ENCODE measurements at places on chromosomes 16 and 17.

DNA sequence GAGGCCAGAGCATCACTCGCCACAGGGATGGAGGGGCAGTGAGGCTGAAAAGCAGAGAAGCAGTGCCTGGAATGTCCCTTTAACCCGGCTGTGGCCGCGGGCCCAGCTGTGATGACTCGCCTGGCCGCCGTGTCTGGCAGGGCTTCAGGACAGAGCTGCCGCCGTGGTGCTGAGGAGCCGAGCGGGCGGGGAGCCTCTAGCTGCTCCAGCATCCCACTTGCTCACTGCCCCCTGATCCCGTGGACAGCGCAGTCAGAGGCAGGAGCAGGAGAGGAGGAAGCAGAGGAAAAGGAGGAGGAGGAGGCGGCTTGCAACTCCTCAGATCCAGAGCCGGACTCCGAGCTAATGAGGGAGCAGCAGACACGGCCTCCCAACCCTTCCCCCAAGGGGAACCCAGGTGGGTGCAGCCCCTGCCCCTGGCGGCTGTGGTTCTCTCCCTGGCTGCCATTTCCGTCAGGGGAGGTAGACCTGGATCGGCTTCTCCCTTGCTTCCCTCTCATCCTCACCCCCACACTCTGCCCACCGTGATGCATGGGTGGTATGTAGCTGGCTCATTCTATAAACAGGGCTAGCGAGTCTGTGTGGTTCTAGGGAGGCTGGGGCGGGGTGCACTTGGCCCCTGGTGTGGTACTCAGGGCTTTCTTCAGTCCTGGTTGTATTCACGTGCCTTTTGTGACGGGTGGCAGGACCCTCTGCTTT, 165.7 kb downstream of the CMIP start:
- peak overlapping the region; percentile 18 for H3K4me3 ChIP-seq
- peak overlapping the region; percentile 77 for H3K27ac ChIP-seq
- H3K36me3 ChIP-seq = no peaks in the 10 kb centered on the region

GRCh38 chr16:24255456-24256371, at the start of gene CACNG3:
Gene CACNG3, plus strand, starts transcription at chr16:24256335. Its CDS starts 420 bp downstream, at chr16:24256755.
- no peaks in the 10 kb centered on the region for H3K4me1 ChIP-seq
- H3K36me3 ChIP-seq = no peaks in the 10 kb centered on the region
- H3K27me3 ChIP-seq = peaks cover 5% of the 10 kb centered on the region
- no peak within 1 kb of the TSS for H3K4me3 ChIP-seq

GRCh38 chr17:17221329-17221728, 15.2 kb upstream of the PLD6 start:
- H3K27me3 ChIP-seq = no peaks in the 10 kb centered on the region
- H3K27ac ChIP-seq = no peak overlapping the region
- H3K4me3 ChIP-seq = no peak overlapping the region

DNA sequence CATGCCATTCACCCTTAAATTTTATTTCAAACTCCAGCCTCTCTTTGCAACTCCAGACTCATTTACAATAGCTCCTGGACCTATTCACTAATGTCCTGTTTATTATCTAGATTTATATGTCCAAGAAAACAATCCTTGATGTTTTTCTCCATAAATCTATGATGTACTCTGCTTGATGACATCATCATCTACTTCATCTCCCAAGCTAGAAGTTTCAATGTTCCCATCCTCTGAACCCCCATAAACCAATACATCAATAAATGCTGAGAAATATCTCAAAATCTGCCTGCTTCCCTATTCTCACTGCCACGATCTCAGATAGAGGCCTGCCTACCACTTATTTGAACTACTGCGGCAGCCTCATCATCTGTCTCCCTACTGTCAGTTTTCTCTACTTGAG, 4.2 kb downstream of the CEP112 start:
- no peaks in the 10 kb centered on the region for H3K36me3 ChIP-seq
- H3K27ac ChIP-seq = no peak overlapping the region
- peaks cover 26% of the 10 kb centered on the region for H3K4me1 ChIP-seq
- no peak for DNase-seq

DNA sequence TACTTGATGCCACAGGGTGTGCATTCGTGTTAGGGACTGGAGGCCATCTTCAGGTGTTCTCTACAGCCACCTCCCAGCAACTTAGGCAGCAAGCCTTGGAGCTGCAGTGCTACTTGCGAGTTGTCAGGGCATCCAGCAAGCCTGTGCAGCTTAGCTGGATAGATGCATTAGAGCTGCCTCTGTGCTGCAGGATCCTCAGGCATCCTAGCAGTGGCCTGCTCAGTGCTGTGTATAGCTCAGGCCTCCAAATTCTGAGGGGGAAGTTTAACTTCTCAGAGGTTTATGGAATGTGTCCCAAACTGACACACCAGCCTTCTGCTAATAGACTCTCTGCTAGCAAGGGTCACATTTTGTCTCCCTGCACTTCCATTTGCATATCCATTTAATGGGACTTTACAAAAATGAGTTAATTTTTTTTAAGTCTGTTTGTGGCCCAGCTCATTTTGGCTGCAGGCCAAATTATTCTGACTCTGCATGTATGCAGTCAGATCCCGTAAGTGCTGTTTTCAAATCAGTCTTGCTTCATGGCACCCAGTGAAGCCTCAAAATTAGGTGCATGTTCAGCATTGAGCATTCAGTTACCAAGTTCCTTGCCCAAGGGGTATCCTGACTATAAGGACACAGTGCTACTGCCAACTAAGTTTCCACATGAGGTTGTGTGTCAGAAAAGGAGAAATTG, 6.8 kb downstream of the GABARAPL2 start:
- H3K27me3 ChIP-seq = no peaks in the 10 kb centered on the region
- peaks cover 85% of the 10 kb centered on the region for H3K36me3 ChIP-seq
- peaks cover 33% of the 10 kb centered on the region for H3K4me1 ChIP-seq
- DNase-seq = no peak
- no peak overlapping the region for H3K27ac ChIP-seq

DNA sequence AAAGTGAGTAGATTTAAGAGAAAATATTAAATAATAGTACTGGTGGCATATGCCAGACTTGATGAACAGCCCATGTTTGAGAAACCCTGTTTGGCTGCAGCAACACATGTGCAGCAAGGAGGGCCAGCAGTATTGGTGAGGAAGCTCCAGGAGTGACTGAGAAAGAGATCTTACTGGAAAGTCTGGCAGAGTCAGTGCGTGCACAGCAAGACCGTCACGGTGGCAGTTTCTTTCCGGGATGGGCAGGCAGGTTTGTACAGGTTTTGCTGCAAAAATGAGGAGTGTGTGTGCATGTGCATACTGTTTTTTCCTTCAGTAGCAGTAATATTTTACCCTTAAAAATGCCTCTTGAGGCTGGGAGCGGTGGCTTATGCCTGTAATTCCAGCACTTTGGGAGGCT, 41.4 kb downstream of the KSR1 start:
- no peaks in the 10 kb centered on the region for H3K36me3 ChIP-seq
- no peak overlapping the region for H3K4me3 ChIP-seq
- H3K4me1 ChIP-seq = peaks cover 76% of the 10 kb centered on the region
- no peaks in the 10 kb centered on the region for H3K27me3 ChIP-seq
- DNase-seq = no peak

GRCh38 chr17:10640475-10640874, 16.6 kb downstream of the MYH3 start:
- H3K4me3 ChIP-seq = no peak overlapping the region
- no peaks in the 10 kb centered on the region for H3K27me3 ChIP-seq
- no peaks in the 10 kb centered on the region for H3K36me3 ChIP-seq

GRCh38 chr17:9272501-9273200, 251.3 kb downstream of the NTN1 start:
- no peaks in the 10 kb centered on the region for H3K27me3 ChIP-seq
- H3K4me1 ChIP-seq = no peaks in the 10 kb centered on the region
- H3K36me3 ChIP-seq = no peaks in the 10 kb centered on the region

DNA sequence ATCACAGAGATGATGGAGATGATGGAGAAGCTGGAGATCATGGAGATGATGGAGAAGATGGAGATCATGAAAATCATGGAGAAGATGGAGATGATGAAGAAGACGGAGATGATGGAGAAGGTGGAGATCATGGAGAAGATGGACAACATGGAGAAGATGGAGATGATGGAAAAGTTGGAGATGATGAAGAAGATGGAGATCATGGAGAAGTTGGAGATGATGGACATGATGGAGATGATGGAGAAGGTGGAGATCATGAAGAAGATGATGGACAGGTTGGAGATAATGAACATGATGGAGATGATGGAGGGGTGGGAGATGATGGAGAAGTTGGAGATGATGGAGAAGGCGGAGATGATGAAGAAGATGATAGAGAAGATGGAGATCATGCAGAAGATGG, 34.5 kb downstream of the RBFOX3 start:
- no peak overlapping the region for H3K4me3 ChIP-seq
- no peaks in the 10 kb centered on the region for H3K4me1 ChIP-seq
- no peak for DNase-seq
- no peaks in the 10 kb centered on the region for H3K27me3 ChIP-seq
- H3K36me3 ChIP-seq = no peaks in the 10 kb centered on the region

DNA sequence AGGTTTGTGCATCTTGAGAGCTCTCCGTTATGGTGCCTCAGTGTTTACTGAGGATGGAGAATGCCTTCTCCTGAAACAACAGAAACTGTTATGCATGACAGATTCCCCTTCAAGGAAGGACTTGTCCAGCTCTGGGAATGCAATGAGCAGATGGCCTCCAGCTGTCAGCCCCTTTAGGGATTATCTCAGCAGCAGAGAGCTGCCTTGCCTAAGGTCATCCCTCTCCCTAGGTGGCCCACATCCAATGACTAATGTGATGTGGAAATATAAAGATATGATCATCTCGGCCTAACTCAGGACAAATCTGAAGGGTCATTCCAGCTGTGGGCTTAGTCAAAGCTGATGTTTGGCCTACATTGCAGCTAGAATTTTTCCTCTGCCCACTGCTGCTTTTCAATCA, 214.3 kb upstream of the N4BP1 start:
- H3K27ac ChIP-seq = no peak overlapping the region
- no peaks in the 10 kb centered on the region for H3K27me3 ChIP-seq
- no peak for DNase-seq
- H3K4me3 ChIP-seq = no peak overlapping the region

- no peaks in the 10 kb centered on the region for H3K4me1 ChIP-seq
- no peaks in the 10 kb centered on the region for H3K27me3 ChIP-seq
- no peak overlapping the region for H3K4me3 ChIP-seq
- peak overlapping the region; percentile 31 for H3K27ac ChIP-seq
Observed at GRCh38 chr17:40598619-40599467, 33.6 kb upstream of the CCR7 start.

GRCh38 chr17:9220398-9221146, 199.3 kb downstream of the NTN1 start:
- no peaks in the 10 kb centered on the region for H3K27me3 ChIP-seq
- H3K4me1 ChIP-seq = peaks cover 17% of the 10 kb centered on the region
- no peaks in the 10 kb centered on the region for H3K36me3 ChIP-seq
- H3K4me3 ChIP-seq = no peak overlapping the region
- no peak overlapping the region for H3K27ac ChIP-seq
- DNase-seq = no peak

- no peak overlapping the region for H3K27ac ChIP-seq
- no peaks in the 10 kb centered on the region for H3K36me3 ChIP-seq
- no peaks in the 10 kb centered on the region for H3K4me1 ChIP-seq
- no peak overlapping the region for H3K4me3 ChIP-seq
- no peak for DNase-seq
Observed at GRCh38 chr16:56530872-56531271, 11.0 kb upstream of the BBS2 start.

DNA sequence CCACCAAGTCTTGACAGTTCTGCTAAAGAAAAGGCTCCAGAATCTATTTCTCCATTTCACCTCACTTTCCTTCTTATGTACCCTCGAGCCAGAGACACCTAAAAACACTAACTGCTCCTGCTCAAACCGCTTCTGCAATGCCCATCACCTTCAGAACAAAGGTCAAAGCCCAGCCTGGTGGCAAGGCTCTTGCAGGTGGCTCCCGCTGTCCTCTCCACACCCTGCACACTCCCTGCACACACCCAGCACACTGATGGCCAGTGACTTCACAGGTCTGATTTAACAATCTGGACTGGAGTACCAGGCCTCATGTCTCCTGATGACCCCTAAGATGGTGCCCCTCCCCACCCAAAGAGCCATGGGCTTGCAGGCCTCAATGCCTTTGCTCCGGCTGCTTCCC, 9.8 kb upstream of the C17orf113 start:
- H3K4me1 ChIP-seq = no peaks in the 10 kb centered on the region
- no peaks in the 10 kb centered on the region for H3K27me3 ChIP-seq
- no peaks in the 10 kb centered on the region for H3K36me3 ChIP-seq
- H3K4me3 ChIP-seq = no peak overlapping the region
- no peak for DNase-seq

DNA sequence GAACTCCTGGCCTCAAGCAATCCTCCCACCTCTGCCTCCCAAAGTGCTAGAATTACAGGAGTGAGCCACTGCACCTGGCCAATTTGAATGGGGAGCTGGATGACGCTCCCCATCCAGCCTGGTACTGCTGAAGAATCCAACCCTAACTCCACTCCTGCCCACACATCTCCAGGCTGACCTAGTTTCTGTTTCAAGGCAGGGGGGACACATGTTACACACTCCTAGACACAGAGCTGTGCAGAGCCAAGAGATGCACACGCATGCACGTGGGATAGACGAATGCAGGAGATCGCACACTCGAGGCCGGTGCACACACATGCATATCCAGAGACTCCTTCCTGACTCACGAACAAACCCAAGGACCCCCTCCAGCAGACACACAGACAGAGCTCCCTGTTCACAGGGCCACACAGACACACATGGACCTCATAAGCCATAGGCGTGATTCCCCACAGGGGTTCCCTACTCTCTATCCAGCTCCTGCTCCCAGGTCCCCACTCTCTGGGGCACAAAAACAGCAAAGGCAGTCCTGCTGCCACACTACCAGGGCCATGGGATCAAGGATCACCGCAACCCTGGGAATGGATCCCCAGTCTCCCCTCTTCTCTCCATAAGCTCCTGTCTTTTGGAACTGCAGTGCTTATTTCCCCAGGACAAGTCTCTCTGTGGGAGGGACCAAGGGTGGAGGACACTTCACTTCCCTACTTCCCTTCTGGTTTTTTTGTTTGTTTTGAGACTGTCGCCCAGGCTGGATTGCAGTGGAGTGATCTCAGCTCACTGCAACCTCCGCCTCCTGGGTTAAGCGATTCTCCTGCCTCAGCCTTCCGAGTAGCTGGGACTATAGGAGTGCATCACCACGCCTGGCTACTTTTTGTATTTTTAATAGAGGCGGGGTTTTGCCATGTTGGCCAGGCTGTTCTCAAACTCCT, 14.4 kb downstream of the EPOP start:
- no peaks in the 10 kb centered on the region for H3K4me1 ChIP-seq
- no peak overlapping the region for H3K4me3 ChIP-seq
- no peaks in the 10 kb centered on the region for H3K27me3 ChIP-seq
- H3K27ac ChIP-seq = no peak overlapping the region
- DNase-seq = no peak
- H3K36me3 ChIP-seq = no peaks in the 10 kb centered on the region

GRCh38 chr16:8644211-8645140, 23.0 kb downstream of the METTL22 start:
- H3K4me3 ChIP-seq = no peak overlapping the region
- DNase-seq = no peak
- H3K4me1 ChIP-seq = no peaks in the 10 kb centered on the region
- peaks cover 65% of the 10 kb centered on the region for H3K36me3 ChIP-seq

DNA sequence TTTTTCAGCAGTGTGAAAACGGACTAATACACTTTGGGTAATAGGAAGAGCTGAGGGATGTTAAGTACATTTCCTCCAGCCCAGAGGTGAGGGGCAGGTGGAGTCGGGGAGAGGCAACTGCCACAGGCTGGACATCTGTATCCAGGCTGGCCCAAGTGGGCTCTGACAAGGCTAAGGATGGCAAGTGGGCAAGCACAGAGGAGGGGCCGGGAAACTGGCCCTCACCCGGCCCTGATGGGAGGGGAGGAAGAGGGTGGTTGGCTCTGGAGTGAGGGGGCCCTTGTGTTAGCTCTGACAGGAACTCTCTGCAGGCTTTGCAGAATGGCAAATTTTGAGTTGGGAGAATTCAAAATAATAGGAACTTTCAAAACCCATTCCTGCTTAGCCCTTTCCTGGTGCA, 251.0 kb upstream of the TNRC6C start:
- H3K27ac ChIP-seq = no peak overlapping the region
- H3K27me3 ChIP-seq = no peaks in the 10 kb centered on the region
- no peak overlapping the region for H3K4me3 ChIP-seq
- H3K36me3 ChIP-seq = no peaks in the 10 kb centered on the region
- DNase-seq = peak; percentile 25
